Stimulated activated effector memory CD8-positive, alpha-beta T cell treated with anti-CD3 and anti-CD28 coated beads, Interleukin-12 subunit alpha, Interleukin-12 subunit beta, amount 100 ng/mL, for 72 hours (primary cell): ENCODE measurements at places on chromosomes 5 and 9.

DNA sequence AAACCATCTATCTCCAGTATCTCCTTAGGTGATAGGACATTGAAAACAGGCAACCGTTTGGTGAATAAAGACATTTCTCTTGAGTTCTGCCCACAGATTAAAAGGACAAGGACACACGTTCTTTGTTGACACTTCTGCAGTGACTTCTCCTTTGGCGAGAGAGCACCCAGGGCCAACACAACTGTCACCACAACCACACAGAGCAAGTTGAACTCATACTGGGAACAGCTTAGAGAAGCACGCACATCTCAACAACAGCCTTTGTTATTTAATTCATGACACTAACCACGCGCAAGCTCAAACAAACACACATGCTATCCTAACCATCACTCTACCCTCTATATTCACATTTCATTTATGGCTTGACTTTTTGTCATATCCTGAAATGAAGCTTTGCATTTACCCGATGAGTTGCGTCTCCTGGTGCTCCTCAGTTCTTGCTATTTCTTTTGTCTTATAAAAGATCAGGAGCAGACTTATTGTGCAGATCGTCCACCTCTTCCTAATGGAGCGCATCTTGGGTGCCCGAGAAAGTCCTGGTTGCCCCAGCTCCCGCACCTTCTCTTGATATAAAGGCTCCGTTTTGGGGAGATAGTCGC is 543 bp downstream of the ST8SIA4 start:
- peak; percentile 18 for DNase-seq

DNA sequence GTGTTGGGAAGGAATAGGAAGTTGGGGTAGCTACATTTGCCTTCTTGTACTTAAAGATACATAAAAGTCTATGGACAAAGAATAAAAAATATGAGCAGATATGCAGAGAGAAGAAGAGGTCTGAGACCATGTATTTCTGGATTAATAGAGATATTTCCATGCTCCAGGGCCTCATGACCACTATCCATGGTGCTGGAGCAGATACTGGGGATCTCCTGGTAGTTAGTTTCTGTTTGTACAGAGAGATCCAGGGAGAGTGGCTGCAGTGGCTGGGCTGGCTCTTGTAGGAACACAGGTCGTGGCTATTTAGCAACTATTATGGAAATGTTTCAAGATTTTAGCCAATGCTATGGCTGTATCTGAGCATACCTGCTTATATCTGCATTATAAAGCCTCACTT is 184.2 kb upstream of the TMEM161B start:
- no peak for DNase-seq

DNA sequence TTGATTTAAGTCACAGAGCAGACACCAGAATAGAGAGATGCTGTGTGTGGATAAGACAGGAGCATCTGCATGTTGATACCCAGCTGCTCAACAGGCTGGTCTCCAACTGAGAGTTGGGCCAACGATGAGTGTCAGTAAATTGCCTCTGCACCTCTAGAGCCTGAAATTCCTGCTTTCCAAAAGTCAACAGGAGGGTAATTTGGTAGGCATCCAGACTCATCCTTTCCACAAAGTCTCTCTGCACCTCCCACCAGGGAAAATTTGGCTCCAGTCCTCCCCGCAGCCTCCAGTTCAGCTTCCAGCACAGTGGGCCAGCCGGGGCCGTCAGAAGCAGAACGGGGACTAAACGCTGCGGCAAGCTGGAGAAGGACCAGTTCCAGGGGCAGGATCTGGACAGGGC is 136.9 kb downstream of the RFK start:
- no peak for DNase-seq

DNA sequence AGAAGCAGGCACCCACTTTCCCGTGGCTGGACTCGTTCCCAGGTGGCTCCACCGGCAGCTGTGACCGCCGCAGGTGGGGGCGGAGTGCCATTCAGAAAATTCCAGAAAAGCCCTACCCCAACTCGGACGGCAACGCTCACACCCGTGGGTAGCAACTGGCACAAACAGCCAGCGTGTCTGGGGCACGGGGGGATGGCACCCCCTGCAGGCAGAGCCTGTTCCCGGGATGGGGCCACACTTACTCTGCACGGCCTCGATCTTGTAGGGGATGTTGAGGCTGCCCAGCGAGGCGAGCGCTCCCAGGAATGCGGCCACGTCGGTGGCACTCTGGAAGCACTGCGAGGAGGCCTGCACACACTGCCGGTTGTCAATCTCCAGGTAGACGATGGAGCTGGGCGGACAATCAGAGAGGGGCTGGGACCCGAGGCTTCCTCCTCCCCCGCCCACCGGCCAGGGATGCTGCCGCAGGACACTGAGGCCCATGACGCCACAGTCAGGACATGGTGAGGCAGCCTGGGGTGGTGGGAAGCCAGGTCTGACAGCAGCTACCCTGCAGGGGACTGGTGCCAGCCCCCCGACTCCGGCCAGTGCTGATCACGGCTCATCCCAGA is 20.2 kb upstream of the SEC16A start:
- DNase-seq: no peak

DNA sequence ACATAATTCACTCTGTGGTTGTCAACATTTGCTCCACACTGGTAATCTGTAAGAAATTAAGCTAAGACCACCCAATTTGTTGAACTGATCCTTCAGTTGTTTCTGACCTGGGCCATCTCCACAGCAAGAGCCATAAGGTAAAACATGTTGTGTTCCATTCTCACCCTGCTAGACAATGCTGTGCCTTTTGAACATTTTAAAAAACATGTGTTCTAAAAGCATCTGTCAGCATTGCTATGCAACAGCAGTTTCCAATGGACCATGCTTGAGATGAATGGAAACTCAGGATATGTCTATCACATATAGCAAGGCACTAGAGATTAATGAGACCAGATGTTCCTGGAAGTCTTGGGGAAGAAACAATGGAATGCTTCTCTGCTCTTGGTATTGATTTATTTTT is 455.1 kb upstream of the RGMB start:
- DNase-seq: no peak
